ENCODE measurements at places on chromosomes 11 and 22. TPM values are rescaled to one million over a fixed set of nuclear protein-coding genes. Genes with fewer than 3 reads are reported as not detected.

The TNNT3 gene
- 1.6 TPM for polyA plus RNA-seq

The CHRM1 gene
- 0.65 TPM for polyA plus RNA-seq

The CCDC116 gene
- polyA plus RNA-seq = 0.21 TPM

The KDELR3 gene
- polyA plus RNA-seq = 12.3 TPM

The MAPK8IP2 gene
- 0.22 TPM for polyA plus RNA-seq

The TTC36 gene
- 91.3 TPM for polyA plus RNA-seq

The HTR3A gene
- 0.06 TPM for polyA plus RNA-seq

The LAYN gene
- 2.4 TPM for polyA plus RNA-seq

The SLC5A4 gene
- polyA plus RNA-seq = 9.4 TPM

The GRAMD1B gene
- polyA plus RNA-seq = 57.3 TPM

The NXPE4 gene
- polyA plus RNA-seq = 0.04 TPM

The USH1C gene
- 293 TPM for polyA plus RNA-seq

The LINC01488 gene
- polyA plus RNA-seq = not detected

The SLC15A3 gene
- polyA plus RNA-seq = 26.0 TPM

The PLAAT2 gene
- 141 TPM for polyA plus RNA-seq

The MISFA gene
- not detected for polyA plus RNA-seq

The TMA7B gene
- polyA plus RNA-seq = 0.54 TPM

The SORL1 gene
- 6.5 TPM for polyA plus RNA-seq

The DEFB131B gene
- polyA plus RNA-seq = not detected

The SYT13 gene
- 2.0 TPM for polyA plus RNA-seq

The CATSPER1 gene
- not detected for polyA plus RNA-seq

The OR6A2 gene
- polyA plus RNA-seq = 0.03 TPM

The OPCML gene
- not detected for polyA plus RNA-seq

Data from small intestine (tissue), 16 donors.